ENCODE measurements at places on chromosomes 6 and 20.
A peak's percentile ranks its signal among the peaks of the same experiment; 100 is the strongest.

DNA sequence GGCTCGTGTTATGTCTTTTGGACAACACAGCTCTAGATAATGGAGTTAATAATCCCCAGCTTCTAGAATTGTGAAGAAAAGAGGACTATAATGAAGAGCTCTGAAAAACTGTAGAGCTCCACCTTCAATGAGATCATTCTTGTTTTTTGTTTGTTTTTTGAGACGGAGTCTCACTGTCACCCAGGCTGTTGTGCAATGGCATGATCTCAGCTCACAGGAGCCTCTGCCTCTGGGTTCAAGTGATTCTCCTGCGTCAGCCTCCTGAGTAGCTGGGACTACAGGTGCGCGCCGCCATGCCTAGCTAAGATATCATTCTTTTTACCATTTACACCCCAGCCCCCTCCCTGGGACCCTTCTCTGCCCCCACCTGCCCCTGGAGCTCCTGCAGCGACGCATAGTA is 36.6 kb downstream of the ERGIC3 start:
- no peak for DNase-seq

GRCh38 chr6:75759207-75759606 is 10.2 kb downstream of the MYO6 start:
- DNase-seq = no peak

GRCh38 chr6:45650524-45651135 is 272.9 kb upstream of the SUPT3H start:
- no peak for DNase-seq

GRCh38 chr6:69790629-69791028 is 6.2 kb downstream of the LMBRD1 start:
- DNase-seq = no peak

GRCh38 chr6:113634352-113635163 is 222.6 kb upstream of the MARCKS start:
- no peak for DNase-seq

- no peak for DNase-seq
These were observed 170.3 kb upstream of the KCNG1 start for GRCh38 chr20:51193066-51193772.

DNA sequence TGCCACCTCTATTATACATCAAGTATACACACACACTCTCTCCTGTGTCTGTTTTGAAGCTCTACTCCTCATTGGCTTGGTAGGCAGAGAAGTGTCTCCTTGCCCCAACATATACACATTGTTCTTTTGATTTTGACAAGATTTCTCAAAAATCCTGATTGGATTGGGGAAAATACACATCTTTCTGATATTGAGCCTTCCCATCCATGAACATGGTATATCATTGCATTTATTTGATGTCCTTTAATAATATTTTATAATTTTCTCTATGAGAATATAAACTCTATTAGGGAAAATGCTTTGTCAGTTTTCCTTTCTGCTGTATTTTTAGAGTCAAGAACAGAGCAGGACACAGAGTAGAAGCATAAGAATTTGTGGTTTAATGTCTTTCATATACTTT is 7.2 kb downstream of the TTLL9 start:
- DNase-seq = no peak

- no peak for DNase-seq
These were observed 289.6 kb upstream of the SUPT3H start for GRCh38 chr6:45667300-45667699.

DNA sequence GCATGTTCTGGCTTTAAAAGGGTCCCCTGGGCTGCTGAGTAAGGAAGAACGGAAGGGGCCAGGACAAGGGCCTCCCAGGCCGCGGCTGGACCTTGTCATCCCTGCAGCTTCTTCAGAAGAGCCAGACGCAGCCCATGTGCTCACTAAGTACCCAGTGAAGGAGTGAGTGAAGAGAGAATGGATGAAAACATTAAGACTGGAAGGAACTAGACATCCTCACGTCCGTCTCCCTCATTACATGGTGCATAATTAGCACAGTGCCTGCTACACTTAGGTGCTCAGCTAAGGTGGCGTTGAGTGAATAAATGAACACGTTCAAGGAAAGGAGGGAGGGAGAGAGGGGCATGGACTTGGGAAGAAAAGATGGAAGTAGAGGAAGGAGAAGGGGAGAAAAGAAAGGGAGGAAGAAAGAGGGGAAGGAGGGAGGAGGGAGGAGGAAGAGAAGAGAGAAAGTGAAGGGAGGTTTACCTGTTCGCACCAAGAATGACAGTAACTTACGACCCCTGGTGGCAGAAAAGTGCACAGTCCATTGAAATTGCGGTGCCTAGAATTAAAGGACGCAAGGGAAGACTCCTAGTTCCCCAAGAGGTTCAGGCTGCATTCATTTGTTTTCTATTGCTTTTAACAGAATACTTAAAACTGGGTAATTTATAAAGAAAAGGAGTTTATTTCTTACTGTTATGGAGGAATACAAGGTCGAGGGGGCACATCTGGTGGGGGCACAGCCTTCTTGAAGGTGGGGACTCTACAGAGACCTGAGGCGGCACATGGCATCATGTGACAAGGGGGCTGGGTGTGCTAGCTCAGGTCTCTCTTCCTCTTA is 8.0 kb downstream of the TP53RK start:
- DNase-seq = peak; percentile 57

DNA sequence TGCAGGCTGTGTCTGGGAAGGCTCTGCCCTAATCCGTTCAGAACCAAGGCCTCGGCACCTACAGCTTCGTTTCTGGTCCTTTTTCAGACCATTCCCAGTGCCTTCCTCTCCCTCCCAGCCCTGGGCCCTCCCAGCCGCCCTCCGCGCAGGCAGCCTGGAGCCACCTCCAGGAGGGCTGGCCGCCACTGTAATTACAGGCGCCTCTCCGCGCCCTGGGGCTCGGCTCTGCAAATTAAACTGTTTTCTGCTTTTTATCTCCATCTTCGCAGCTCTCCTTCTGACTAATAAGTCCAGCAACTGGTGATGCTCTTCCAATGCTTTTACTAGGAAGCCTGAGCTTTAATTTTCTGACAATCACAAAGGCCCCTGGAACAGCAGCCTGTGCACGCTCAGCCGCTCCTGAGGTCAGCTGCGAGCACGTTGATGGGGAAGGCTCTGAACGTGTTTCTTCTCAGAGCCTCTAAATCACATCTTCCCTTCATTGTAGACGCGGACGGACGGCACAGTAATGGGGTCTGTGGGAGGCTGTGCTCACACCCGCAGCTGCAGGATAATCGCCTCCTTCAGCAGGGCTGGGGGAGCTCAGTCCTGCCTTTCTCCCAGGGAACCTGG is 194.6 kb downstream of the DLL1 start:
- no peak for DNase-seq

All from CD4-positive, alpha-beta T cell treated with Interleukin-6 at 100 ng/mL for 8 hours (primary cell).